ENCODE measurements at places on chromosomes 12 and 14.

GRCh38 chr14:76490735-76491134, 114.8 kb downstream of the ESRRB start:
- no peak for DNase-seq

- DNase-seq = no peak
Measured at GRCh38 chr14:61730756-61731373, 31.4 kb upstream of the SNAPC1 start.

DNA sequence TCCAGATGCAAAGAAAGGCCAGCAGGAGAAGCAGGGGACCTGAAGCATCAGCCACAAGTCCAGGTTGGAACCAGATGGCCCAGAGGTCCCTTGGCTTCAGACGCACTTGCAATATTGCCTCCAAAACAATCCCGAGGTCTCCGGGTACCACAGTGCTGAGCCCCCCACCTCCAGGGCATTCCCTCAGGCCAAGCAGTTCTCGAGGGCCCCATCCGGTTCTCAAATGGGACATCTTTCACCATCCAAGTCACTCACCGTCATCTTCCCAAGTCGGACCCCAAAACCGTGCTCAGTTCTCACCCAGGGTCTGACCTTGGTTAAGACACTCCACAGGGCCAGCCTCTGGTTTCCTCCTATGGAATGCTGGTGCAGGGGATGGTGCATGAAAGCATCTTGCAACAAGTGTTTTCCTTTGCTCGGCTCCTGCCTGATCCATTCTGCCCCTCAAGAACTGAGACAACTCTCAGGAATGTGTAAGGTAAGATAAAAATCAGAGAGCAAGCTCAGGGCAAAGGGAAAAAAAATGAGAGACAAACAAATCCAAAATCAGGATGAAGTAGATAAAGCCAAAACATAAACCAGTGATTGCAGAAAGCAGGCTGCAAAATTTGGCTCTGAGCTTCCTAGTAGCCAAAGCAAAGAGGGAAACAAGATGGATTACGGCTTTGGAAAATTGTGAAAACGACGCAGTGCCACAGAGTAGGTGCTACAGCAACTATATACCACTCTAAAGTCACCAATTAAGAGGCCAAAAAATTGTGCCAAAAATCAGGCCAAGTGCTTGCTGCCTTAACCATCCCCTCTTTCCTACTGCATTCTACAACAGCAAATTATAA, 8.0 kb downstream of the NCOR2 start:
- no peak for DNase-seq

GRCh38 chr14:100533656-100534485, 53.3 kb downstream of the BEGAIN start:
- no peak for DNase-seq

- DNase-seq = no peak
Measured at GRCh38 chr12:33794954-33795353, 227.3 kb upstream of the ALG10 start.

GRCh38 chr14:72688990-72689671, 204.8 kb downstream of the DPF3 start:
- DNase-seq = peak; percentile 66

DNA sequence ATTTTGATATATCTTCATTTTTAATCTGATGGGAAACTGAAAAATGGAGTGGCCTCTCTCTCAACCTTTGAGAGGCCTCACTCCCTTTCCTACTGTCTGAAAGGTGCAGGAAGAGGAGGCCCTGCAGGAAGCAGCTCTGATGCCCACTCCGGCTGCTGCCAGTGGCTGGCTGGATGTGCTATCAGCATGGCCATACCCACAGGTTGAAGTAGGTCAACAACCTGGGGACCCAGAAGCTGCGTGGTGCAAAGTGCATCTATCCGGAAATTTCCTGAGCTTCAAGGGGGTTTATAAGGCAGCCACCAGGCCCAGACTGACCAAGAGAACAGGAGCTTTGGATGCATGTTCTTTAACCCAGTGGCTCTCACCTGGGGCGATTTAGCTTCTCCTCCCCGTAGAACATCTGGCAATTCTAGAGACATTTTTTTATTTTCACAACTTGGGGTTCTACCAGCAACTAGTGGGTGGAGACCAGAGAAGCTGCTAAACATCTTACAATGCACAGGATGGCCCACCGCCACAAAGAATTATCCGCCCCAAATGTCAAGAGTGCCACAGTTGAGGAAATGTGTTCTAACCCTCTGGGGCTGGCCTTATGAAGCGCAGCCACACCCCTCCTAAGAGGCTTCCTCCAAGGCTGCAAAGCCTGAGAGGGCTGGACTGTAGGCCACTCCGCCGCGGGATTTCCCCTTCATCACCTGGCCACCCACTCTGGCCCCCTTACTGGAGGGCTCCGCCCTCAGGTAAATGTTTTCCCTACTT, 8.2 kb upstream of the BATF start:
- DNase-seq = no peak

Data from D721Med (cell line).